ENCODE measurements at places on chromosomes 3 and 15.

GRCh38 chr3:77081240-77081661 lies 41.4 kb downstream of the ROBO2 start:
- DNase-seq, result no peak

- no peak for DNase-seq
Observed at GRCh38 chr3:13473020-13473419, 7.1 kb upstream of the HDAC11 start.

DNA sequence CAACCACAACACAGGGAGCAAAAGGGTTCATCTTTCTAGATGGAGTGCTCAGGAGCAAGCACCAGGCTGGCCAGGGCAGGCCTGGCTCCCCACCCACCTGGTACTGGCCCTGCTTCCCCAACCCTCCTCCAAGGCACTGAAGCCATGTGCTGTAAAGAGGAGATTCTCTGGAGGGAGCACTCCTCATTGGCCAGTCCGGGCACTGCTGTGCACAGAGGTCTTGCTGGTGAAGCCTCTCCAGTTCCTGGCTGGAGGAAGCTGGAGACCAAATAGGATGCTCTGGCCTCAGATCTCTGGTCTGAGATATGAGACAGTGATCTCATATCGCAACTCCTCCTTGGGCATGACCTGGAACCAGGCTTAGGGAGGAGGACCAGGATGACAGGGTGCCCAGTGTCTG lies 7.7 kb upstream of the SEMA3F start:
- no peak for DNase-seq

- DNase-seq, result no peak
Observed at GRCh38 chr3:55579496-55579895, 92.4 kb upstream of the WNT5A start.

GRCh38 chr15:89028036-89028435 lies 60.2 kb upstream of the ABHD2 start:
- no peak for DNase-seq

GRCh38 chr3:134362670-134363380 lies 11.4 kb downstream of the AMOTL2 start:
- no peak for DNase-seq

- no peak for DNase-seq
Observed at GRCh38 chr3:114846779-114847178, 300.3 kb downstream of the ZBTB20 start.

Measured in hematopoietic multipotent progenitor cell treated with erythropoietin and hydrocortisone succinate and interleukin-3 and kit ligand, for 17 days (in vitro differentiated cells).